ENCODE measurements at places on chromosomes 16 and 17.

- peak; percentile 70 for DNase-seq
These were observed 984 bp downstream of the CENPV start for GRCh38 chr17:16352303-16352666.

DNA sequence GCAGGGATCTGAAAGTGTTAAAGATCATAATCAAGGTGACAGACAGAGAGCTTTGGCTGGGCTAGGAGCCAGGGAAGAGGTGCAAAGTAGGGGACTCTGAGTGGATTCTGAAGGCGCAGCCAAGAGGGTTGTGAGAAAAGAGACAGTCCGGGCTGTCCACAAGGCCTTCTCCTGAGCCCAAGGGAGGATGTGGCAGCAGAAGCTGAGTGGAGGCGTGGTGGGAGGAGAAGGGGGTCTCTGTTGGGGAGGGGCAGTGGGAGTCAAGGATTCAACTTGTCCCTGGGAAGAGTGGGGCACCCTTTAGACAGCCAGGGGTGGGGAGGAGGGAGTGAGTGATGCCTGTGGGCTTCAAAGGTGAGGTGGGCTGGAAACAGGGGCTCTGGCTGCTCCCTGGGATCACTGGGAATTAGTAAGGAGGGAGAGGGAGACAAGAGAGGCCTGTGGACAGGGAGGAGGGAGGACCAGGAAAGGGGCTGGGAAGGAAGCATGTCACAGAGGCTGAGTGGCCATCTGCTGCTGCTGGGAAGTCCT is 10.6 kb downstream of the CES1 start:
- DNase-seq: no peak

- no peak for DNase-seq
These were observed 228.7 kb downstream of the CDH13 start for GRCh38 chr16:82855471-82855870.

DNA sequence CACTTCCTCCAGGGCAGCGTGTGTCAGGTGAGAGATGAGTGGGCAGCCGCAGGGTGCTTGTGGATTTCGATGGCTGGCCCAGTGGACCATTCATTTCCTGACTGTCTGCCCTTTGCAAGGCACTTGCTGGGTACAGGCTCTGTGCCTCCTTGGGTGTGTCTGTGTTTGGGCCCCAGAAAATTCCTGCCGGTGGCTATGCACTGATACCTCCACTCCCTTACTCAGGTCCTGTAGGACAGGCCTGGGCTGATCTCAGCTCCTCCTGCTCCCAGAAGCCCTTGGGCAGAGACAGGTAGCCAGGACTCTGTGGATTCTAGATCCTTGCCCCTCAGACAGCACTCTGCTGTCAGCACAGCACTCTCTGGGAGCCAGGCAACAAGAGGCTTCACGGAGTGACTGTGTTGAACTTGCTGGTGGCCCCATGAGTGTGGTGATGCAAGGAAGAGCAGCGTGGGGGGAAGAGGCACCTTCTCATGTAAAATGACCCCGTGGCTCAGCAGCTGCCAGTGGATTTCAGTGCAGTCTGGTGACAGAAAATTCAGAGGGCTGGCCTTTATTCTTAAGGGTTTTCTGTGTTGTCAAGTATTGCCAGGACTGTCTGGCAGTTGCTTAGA is 29.0 kb downstream of the PGS1 start:
- DNase-seq: no peak

DNA sequence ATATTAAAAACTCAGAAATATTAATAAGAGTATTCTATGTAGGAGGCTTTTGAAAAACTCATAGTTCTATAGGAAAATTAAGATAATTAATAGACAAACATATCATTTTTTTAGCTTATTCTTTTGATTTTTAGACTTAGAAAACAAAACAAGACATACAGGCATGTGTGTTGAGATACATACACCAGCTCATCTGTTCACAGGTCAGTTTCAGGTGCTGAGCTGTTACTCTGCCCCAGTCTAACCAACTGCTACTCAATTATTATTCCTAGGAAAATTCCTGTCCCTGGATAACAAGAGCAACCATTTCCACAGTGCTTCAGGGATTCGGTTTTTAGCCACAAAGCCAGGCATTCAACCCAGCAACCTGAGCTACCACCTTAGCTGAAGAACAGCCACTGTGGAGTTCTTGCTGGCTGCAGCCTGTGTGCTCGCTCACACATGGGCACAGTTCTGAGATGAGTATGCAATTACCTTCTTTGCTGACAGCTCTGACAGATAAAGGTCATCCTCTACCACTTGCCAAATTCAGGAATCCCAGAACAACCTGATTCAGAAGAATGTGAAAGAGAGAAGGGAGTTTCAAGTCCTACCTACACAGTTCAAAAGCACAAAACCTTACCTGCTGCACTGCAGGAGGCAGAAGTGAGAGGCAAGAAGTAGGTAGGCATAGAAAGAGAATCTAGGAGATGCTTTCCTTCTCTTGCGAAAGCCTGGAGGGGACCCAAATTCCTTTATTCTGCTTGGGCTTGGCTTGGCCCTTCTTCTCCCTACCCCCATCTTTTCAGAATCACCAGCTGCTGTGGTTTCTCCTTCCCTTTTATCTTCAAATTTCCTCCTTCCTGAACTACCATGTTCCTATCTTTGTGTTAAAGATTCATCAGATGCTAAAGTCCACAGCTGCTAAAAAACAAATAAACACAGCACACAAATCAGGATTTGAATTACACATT is 62.7 kb downstream of the TEX2 start:
- DNase-seq: no peak

DNA sequence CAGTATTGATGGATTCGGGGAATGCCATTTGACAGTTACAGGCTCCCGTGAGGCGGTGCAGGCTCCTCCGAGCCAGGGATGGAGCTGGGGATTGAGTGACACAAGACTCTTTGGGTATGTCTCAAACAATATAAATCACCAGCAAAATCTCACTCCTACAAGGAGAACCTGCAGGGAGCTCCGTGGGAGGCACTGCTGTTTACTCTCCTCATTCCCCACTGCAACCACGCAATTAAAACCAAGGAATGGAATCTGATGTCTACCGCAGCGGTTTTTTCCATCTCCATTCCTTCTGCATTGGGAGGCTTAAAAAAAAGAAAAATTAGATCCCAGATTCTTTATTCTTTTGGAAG is 157.9 kb downstream of the WWOX start:
- DNase-seq: no peak

- DNase-seq: peak; percentile 80
These were observed 22.9 kb upstream of the C16orf87 start for GRCh38 chr16:46853713-46854443.

GRCh38 chr17:80827646-80828643 is 163.7 kb upstream of the CHMP6 start:
- no peak for DNase-seq

GRCh38 chr16:50837324-50837723 is 95.4 kb downstream of the CYLD start:
- peak; percentile 27 for DNase-seq

GRCh38 chr16:72876221-72876620 is 171.7 kb downstream of the ZFHX3 start:
- DNase-seq: no peak

Data from left lobe of liver (tissue), 2 donors.